Mucosa of descending colon (tissue), 3 donors: ENCODE measurements at places on chromosomes 2 and 18. TPM values are rescaled to one million over a fixed set of nuclear protein-coding genes. Genes with fewer than 3 reads are reported as not detected.

- DNase-seq = peak; percentile 15
Observed at GRCh38 chr2:60840880-60841279, 40.5 kb upstream of the REL start.

DNA sequence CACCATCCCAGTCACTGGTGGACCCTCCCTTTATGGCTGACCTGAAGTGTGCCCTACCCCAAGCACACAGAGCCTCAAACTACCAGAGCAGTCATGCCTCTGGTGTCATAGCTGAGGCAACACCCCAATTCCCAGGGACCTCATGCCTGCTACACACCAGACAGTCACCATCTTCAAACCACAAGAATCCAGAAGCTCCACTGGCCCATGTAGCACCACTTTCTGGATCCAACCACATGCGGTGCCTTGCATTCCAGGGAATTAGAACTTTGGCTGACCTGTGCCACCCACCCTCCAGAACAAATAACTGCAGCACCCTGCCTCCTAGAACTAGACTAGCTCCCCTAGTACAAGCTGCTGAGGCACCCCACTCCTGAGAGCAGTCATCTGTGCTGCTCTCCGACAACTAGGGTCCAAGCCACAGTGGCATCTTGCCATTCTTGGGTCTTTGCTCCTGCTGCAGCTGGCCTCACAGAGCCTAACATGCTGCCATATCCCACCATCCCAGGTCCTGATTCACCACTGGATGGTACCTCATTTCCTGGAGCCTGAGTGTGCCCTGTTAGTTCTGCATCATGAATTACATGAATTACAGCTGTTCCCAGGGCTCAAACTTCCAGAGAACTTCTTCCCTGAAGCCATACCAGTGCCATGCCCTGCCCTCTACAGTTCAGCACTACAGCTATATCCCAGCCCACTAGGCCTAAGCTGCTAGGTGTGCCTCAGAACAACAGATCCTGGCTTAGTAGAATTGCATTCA lies 243.8 kb upstream of the CHST9 start:
- DNase-seq = no peak

ODC1 gene
- 35.7 TPM for total RNA-seq

LRRFIP1 gene
- 120 TPM for total RNA-seq

ZNF142 gene
- 25.0 TPM for total RNA-seq
